Amniotic stem cell (primary cell): ENCODE measurements at places on chromosomes 2 and 18.

GRCh38 chr18:54388203-54389142 is 30.8 kb downstream of the C18orf54 start:
- DNase-seq: peak; percentile 20

DNA sequence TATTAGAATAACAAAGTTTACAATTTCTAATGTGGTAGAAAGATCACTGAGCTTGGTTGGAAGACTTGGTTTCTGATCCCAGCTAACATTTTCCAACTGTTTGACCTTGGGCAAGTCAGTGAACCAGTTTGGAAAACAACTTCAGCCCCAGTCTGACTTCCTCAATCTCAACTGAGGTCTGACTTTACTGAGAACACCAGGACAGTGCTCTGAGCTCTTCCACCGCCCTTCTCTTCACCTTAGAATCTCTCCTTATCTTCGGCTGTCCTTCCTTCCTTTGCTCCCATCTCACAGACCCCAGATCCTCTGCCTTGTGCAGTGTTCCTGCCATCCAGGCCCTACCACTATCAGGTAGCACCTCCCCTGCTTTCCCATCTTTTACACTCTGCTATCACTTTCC is 193.8 kb upstream of the SP5 start:
- DNase-seq: no peak

- no peak for DNase-seq
Measured at GRCh38 chr2:145832681-145833080, 1312.8 kb upstream of the ZEB2 start.

DNA sequence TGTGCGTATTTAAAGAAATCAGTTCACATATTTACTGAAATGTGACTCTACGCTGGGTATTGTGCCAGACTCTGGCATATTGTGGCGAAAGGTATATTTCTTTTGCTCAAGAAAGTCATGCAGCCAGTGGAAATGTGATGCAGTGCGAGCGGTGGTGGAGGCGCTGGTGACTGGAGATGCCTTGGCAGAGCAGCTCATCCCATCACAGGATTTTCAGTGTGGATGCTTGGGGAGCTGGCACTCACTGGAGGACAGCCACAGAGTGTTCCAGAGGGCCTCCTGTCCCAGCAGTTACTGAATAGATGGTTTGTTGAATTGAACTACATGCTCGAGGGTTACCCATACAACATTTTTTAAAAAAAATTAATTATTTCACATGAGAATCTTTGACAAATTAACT is 117.6 kb downstream of the ZNF407 start:
- DNase-seq: no peak

GRCh38 chr2:48474574-48475298 is 55.2 kb upstream of the STON1 start:
- DNase-seq: no peak

DNA sequence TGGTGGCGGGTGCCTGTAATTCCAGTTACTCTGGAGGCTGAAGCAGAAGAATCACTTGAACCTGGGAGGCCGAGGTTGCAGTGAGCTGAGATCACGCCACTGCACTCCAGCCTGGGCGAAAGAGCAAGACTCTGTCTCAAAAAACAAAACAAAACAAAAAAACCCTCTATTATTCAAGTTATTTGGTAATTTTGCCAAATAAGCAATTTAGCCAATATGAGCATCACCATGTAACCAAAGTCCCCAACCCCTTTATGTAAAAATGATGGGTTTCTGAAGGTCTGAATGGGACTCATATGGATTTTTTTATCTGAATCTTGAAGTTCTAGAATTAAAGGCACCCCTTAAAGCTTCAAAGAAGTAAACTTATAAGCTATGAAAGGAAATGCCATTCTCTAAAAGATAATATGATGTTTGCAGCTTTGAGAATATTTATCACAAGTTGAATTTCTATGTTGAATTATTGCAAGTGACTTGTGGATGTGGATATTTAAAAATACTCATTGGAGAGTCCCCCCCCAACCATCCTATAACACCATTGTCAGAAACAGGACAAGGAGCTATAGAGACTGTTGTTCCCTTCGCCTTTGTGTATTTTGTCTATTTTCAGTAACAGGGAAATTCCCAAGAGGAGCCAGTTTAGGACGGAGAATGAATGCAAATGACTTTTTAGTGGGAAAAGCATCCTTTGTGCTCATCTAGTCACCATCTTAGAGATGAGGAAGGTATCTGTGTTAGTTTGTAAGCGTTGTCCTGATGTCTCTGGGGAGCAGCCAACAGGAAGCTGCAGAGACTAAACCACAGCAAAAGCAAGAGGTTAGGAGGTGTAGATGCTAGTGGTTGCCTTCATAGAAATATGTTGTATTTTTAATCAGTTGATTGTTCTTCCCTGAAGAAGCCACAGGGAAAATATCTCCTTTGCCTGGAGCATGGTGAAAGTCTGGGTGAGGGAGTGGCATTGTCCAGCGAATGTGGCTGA is 68.3 kb downstream of the TET3 start:
- no peak for DNase-seq
